ENCODE measurements at places on chromosomes 13 and 19. TPM values are rescaled to one million over a fixed set of nuclear protein-coding genes. Genes with fewer than 3 reads are reported as not detected.

- no peaks in the 10 kb centered on the region for H3K36me3 ChIP-seq
- H3K27me3 ChIP-seq, result peaks cover 9% of the 10 kb centered on the region
- H3K4me3 ChIP-seq, result peak overlapping the region; percentile 16
- peaks cover 8% of the 10 kb centered on the region for H3K4me1 ChIP-seq
These were observed 20.8 kb downstream of the COL5A3 start for GRCh38 chr19:9989504-9989903.

- H3K4me1 ChIP-seq, result no peaks in the 10 kb centered on the region
- no peak overlapping the region for H3K4me3 ChIP-seq
- DNase-seq, result no peak
- H3K27ac ChIP-seq, result no peak overlapping the region
- H3K36me3 ChIP-seq, result peaks cover 7% of the 10 kb centered on the region
These were observed 268.3 kb downstream of the RFC3 start for GRCh38 chr13:34086281-34086680.

GRCh38 chr13:26585136-26585535, 27.7 kb downstream of the WASF3 start:
- H3K4me3 ChIP-seq, result no peak overlapping the region
- peaks cover 17% of the 10 kb centered on the region for H3K27me3 ChIP-seq
- no peaks in the 10 kb centered on the region for H3K36me3 ChIP-seq
- no peak for DNase-seq
- no peaks in the 10 kb centered on the region for H3K4me1 ChIP-seq

DNA sequence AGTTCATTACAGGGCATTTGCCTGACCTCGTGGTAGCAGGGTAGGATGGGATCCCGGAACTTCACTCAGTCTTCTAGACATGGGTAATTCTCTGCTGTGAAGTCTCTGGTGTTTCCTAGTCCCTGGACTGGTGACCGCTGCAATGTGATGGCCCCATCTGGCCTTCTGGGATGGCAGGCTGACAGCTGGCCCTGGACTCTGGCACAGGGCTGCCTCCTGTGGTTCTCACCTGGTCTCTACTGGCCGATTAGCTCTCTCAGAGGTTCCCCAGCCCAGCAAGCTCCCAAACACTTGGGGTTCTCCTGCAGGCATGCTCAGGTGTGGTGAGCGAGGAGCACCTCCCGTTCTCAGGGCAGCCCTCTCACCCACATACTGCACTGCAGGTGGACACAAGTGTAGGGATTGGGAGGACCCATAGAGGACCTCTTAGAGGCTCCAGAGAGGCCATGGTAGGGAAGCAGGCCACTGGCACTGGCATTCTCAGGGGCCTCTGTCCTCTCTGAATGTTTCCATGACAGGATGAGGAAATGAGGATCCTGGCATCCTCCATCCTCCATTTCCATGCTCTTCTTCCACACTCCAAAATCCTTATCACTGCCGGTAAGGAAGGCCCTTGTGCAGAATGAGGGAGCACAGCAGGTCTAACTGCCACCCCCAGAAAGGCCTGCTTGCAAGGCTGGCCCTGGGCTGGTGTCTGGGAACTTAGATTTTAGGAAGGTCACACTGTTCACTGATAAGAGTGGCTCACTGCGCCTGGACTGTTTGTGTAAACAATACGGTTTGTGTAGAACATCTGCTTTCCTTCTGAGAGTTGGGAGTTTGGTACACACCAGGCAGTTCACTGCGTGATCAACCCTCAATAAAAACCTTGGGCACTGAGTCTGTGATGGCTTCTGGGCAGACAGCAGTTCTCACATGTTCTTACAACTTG, 31.5 kb upstream of the FARP1 start:
- no peak overlapping the region for H3K27ac ChIP-seq
- peaks cover 8% of the 10 kb centered on the region for H3K27me3 ChIP-seq
- no peaks in the 10 kb centered on the region for H3K36me3 ChIP-seq
- no peak for DNase-seq
- H3K4me1 ChIP-seq, result no peaks in the 10 kb centered on the region

Gene MEIOSIN
- polyA plus RNA-seq, result not detected

Gene NANOS3
- polyA plus RNA-seq, result not detected

Gene URAD
- polyA plus RNA-seq, result not detected

Gene IRGC
- polyA plus RNA-seq, result not detected
